ENCODE measurements at places on chromosomes 2 and 18.

GRCh38 chr2:236661061-236661761 is 91.6 kb downstream of the ACKR3 start:
- peak; percentile 72 for DNase-seq

DNA sequence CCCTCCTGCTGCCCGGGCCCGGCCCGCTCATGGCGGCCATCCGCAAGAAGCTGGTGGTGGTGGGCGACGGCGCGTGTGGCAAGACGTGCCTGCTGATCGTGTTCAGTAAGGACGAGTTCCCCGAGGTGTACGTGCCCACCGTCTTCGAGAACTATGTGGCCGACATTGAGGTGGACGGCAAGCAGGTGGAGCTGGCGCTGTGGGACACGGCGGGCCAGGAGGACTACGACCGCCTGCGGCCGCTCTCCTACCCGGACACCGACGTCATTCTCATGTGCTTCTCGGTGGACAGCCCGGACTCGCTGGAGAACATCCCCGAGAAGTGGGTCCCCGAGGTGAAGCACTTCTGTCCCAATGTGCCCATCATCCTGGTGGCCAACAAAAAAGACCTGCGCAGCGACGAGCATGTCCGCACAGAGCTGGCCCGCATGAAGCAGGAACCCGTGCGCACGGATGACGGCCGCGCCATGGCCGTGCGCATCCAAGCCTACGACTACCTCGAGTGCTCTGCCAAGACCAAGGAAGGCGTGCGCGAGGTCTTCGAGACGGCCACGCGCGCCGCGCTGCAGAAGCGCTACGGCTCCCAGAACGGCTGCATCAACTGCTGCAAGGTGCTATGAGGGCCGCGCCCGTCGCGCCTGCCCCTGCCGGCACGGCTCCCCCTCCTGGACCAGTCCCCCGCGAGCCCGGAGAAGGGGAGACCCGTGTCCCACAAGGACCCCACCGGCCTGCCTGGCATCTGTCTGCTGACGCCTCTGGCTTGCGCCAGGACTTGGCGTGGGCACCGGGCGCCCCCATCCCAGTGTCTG is 767 bp downstream of the RHOB start:
- DNase-seq = peak; percentile 45

- DNase-seq = peak; percentile 47
Measured at GRCh38 chr2:1886405-1886992, 142.2 kb upstream of the PXDN start.

DNA sequence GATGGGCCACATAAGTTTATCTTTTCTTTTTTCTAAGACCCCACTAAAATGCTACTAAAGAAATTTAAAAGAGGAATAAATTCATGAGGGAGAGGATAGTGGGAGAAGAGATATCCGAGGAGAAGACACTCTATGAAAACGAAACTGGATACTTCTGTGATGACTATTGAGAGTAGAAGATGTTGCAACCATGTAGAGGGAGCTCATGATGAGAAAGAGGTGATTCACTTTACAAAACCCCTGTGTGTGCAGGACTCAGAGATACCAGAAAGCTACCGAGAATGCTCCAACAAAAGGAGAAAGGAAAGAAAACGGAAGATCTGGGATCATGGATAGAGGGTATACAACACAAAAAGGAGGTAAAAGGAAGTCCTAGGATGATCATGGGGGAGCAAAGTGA is 34.9 kb downstream of the SLC38A11 start:
- DNase-seq = peak; percentile 94

DNA sequence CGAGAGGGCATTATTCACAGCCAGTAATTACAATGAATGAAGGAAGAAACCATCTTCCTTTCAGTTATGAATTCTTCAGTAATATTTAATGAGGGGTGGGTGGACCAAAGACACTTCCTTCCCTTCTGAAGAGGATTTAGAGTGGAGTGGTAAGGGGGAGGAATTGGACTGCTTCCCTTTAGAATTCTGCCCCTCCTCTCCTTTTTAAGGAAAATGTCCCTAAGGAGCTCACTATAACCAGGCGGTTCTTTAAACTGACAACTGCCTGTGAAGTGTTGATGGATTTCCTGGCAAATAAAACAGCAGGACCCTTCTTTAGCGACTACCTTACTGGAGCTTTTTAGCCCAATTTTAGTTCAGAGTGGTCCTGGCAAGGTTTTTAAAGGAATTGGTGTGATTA is 86.4 kb downstream of the LIMS1 start:
- no peak for DNase-seq

GRCh38 chr2:55500025-55500424 is 19.5 kb upstream of the CFAP36 start:
- peak; percentile 47 for DNase-seq

DNA sequence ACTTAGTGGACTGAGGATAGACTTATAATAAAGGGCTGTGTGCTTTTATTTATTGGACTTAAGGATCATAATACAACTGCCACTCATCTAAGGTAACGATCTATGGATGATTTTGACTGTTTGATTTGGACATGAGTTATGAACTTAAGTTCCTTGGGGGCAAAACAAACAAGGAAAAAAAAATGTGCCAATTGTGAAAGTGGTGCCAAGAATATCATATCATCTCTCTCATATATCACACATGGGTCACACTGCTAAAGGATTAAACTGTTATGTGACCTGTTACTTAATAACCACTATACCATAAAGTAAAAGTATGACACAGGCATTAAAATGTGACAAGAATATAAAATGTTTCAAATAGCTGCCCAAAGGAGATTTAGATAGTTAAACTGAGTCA is 886.3 kb downstream of the ERBB4 start:
- no peak for DNase-seq

- DNase-seq = no peak
Measured at GRCh38 chr2:144796164-144796563, 276.2 kb upstream of the ZEB2 start.

GRCh38 chr2:199392363-199392762 is 65.4 kb downstream of the SATB2 start:
- DNase-seq = no peak

GRCh38 chr18:76986406-76986805 is 146.2 kb downstream of the MBP start:
- no peak for DNase-seq

GRCh38 chr18:10739152-10739551 is 213.3 kb downstream of the NAPG start:
- peak; percentile 67 for DNase-seq

DNA sequence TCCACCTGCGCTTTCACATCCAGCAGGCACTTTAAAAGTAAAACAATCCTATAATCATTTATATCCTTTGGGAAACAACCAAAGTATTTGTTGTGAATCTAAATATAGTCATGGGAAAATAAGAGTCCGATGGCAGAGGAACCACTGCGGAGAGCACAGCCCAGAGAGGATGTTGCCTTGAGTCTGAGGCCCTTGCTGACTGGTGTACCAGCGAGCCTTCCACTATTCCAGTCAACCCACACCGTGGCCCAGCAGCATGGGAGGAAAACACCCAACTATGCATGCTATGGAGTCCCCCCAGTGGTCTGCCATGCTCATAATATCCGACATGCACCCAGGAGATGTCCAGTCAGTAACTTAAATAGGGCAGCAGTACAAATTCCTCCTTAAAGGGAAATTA is 21.6 kb downstream of the KANSL3 start:
- DNase-seq = no peak

DNA sequence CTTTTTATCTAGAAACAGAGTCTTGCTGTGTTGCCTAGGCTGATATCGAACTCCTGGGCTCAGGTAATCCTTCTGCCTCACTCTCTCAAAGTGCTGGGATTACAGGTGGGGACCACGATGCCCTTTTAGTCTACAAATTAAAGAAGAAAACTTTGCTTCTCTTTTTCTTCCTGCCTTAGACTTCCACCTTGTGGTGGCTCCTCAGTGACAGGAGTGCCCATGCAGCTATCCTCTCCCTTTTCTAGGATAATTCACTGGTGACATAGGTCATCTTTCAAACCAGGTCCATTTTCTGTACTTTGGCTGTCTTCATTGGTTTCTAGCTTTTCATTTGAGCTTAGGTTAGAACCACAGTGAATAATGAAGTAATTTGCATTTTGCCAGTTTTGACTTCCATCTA is 13.6 kb downstream of the DCAF17 start:
- DNase-seq = no peak

GRCh38 chr2:95552911-95553310 is 38.9 kb upstream of the TRIM43 start:
- DNase-seq = peak; percentile 25

- no peak for DNase-seq
Measured at GRCh38 chr2:161576421-161576820, 47.8 kb upstream of the SLC4A10 start.

DNA sequence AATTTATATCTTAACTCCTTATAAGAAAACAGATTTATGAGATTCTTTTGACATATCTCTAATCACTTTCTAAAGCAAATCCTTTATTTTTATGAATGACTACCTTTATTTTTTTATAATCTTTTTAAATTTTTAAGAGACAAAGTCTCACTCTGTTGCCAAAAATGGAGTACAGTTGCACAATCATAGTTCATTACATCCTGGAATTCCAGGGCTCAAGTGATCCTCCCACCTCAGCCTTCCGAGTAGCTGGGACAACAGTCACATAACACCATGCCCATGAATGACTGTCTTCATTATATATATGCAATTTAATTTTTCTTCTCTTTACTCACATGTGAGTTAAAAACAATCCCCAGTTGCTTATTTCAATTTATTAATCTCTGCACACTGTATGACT is 21.7 kb downstream of the ACADL start:
- no peak for DNase-seq

DNA sequence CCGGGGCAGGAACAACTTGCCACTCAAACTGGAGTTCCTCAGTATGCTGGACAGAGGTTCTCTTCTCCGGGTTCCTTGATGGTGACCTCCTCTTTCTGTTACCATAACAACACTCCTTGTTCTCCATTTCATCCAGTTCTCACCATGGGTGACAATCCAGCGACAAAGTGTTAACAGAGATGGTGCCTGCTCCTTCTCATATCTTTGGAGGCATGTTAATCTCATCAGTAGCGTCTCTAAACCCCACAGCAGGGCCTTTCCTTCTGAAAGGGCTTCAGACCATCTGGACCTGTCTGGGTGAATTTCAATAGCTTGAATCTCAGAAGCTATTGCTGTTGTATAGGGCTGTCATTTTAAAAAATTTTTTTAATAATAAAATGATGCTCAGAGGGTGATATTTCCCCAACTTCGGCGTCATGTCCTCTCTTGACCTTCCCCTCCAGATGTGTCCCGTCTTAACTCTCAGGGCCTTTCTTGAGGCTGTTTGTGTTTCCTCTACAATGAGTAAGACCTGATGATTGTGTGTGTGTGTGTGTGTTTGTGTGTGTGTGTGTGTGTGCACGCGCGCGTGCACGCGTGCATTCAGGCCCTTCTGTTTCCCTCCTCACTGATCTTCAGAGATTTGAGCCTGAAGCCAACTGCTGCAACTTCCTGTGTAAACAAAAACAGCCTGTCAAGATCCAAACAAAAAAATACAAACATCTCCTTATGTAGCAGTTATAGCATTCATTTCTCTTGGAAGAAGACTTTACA is 24.3 kb upstream of the CETN1 start:
- DNase-seq = no peak

DNA sequence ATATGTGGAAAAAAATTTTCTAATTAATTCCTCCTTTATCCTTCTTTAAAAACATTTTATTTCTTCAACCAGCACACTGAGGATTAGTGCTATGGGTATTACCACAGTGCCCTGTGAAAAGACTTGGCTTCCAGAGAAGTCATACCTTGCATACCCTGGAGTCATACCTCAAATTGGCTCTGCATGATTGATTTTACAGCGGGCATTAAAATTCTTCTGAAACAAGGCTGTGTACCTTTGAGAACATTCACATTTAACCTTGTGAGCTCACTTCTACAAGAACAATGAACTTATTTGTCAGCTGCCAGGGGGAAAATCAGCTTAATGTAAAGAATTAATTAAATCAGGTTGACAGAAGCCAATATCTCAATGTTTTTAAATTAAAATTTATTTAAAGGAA is 44.6 kb downstream of the SLC35F5 start:
- no peak for DNase-seq

- DNase-seq = no peak
Measured at GRCh38 chr2:135650721-135651120, 90.9 kb upstream of the UBXN4 start.

DNA sequence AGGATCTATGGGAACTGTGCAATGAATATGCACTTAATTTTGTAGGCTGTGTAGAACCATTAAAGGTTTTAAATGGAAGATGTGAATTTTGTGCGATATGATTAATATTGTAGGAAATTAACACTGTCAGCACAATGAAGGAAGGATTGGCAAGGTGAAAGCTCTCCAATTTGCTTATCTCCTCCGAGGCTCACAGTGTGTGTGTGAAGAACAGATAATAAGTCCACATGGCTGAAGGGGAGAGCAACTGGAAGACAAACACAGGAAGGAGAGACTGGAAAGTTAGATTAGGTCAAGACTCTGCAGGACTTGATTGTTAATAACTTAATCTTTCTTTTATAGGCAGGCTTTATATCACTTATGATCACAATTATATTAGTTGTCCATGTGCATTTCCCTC is 269.7 kb upstream of the VRK2 start:
- no peak for DNase-seq

GRCh38 chr2:164479460-164479859 is 141.8 kb downstream of the GRB14 start:
- DNase-seq = peak; percentile 33

- no peak for DNase-seq
Measured at GRCh38 chr2:18159896-18160295, 281.4 kb downstream of the KCNS3 start.

DNA sequence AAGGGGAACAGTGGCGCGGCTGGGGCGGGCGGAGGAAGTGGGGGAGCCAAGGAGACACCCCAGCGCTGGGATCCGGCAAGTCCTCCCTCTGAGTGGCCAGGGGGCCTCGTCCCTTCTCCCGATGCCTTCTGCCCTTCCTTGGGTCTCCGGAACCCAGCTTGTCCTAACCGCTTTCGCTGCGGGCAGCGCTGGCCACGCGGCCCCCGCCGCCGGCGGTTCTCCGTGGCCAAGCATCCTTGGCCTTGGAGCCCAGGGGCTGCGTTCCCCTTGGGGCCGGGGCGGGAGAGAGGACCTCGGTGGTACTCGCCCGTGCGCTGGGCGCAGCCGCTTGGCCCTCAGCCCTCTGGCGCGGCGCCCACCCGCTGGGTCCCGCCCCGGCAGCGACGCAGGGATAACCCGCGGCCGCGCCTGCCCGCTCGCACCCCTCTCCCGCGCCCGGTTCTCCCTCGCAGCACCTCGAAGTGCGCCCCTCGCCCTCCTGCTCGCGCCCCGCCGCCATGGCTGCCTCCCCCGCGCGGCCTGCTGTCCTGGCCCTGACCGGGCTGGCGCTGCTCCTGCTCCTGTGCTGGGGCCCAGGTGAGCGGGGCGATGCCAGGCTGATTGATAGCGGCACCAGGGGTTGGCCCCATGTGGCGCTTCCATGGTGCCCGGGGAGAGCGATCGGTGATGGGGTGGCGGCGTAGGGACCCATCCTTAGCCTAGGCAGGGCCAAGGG is 128.7 kb downstream of the UXS1 start:
- DNase-seq = no peak

Measured in fibroblast of skin of abdomen (primary cell).